ENCODE measurements at places on chromosomes 1 and 21.

- DNase-seq = no peak
These were observed 10.8 kb downstream of the MAGI3 start for GRCh38 chr1:113401067-113401466.

GRCh38 chr1:236063919-236064673 is 794 bp downstream of the NID1 start:
- DNase-seq = peak; percentile 68

- DNase-seq = peak; percentile 27
These were observed 185.4 kb downstream of the LYPLAL1 start for GRCh38 chr1:219359126-219359525.

DNA sequence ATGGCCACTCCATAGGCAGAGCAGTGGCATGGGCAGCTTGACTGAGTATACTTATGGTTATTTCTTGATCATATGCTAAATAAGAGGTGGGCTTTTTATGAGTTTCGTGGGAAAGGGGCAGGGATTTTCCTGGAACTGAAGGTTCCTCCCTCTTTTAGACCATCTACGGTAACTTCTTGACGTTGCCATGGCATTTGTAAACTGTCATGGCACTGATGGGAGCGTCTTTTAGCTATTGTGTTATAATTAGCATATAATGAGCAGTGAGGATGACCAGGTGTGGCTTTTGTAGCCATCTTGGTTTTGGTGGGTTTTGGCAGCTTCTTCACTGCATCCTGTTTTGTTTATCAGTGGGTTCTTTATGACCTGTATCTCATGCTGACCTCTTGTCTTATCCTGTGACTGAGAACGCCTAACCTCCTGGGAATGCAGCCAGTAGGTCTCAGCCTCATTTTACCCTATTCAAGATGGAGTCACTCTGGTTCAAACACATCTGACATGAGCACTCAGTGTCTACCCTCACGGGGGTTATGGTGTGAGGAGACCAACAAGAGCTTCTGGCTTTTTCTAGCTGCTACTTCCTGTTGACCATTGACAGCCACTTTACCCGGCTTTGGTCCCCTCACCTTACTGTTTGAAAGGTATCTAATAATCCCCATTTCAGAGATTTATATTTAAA is 71.7 kb downstream of the GALNT2 start:
- DNase-seq = no peak

DNA sequence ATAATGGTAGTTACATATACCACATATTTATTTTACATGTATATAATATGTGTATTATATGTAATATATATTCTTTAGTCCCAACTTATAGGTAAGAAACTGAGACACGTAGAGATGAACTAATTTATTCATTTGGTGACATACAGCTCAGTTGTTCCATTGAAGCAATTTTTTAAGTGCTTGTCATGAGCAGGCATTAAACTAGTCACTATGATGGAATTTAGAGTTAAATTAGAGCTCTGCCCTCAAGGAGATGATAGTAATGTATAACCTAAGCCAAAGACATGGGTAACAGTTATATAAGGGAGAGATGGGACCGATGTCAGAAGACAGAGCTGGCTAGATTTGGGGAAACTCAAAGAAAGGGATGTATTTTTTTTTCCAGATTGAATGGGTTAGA is 83.0 kb downstream of the ST6GALNAC5 start:
- DNase-seq = no peak

DNA sequence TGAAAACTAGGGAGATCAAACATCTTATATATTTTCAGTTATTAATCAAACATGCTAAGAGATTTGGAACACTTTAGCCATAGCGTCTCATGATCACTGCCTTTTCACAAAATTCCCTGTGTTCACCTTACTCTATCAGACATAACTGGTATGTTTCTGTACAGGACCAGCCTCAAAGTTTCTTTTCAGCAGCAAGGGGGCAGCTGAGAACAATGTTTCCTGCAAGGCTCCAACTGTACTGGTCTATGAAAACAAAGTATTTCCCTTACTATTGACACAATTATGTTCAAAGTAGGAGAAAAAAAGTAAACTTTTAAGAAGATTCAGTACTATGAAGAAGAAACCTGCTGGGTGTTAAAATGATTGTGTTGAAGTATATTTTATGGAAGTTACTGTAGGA is 98.5 kb downstream of the ATF6 start:
- peak; percentile 42 for DNase-seq

DNA sequence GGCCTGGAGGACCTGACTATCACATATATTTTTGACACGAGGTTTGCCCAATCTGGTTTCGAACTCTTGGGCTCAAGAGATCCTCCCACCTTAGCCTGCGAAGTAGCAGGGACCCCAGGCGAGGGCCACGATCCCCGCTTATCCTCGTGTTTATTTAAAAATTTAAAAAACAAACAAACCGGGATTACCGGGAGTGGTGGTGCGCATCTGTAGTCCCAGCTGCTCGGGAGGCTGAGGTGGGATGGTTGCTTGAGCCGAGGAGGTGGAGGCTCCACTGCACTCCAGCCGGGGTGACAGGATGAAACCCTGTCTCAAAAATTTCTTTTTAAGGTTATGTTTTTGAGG is 452 bp upstream of the EXOSC10 start:
- DNase-seq = no peak

- DNase-seq = peak; percentile 71
These were observed 27.9 kb downstream of the HIVEP3 start for GRCh38 chr1:41890825-41891198.

GRCh38 chr21:45957981-45958600 is 23.5 kb upstream of the COL6A1 start:
- DNase-seq = peak; percentile 90

DNA sequence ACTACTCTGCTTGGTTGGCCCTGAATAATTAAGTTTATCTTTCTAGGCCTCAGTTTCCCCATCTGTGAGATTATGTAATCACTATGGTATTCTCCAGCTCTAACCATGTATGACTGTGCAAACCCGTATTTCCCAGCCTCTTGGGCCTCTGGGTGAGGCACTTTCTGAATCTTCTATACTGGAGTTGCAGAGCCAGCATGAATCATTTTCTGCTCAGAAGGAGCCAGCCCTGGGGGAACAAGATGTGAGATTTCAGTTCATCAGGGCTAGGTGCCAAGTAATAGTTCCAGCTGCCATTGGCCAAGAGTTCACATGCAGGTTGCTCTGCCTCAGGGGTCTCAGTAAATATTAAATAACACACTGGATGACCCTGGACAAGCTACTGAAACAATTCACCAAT is 47.7 kb upstream of the USP24 start:
- DNase-seq = peak; percentile 55

GRCh38 chr1:59243550-59243949 is 53.3 kb upstream of the FGGY start:
- no peak for DNase-seq

GRCh38 chr1:219374636-219375035 is 201.0 kb downstream of the LYPLAL1 start:
- DNase-seq = peak; percentile 57

- no peak for DNase-seq
These were observed 102.4 kb downstream of the FAM78B start for GRCh38 chr1:166064313-166064926.

DNA sequence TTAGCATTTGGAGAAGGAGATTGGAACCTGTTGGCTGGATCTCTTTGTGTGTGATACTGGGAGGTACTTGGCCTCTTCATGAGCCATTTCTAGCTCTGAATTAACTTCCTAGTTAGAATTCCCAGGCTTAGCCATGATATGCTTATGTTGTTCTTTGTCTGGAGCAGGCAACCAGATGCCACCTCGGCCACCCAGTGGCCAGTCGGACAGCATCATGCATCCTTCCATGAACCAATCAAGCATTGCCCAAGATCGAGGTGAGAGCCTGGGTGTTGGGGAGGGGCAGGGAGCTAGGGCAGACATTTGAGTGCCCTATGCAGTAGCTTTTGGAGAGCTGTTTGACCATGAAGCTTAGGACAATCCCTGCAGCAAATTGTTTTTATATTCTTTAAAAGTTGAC is 26.5 kb upstream of the PIGV start:
- no peak for DNase-seq

DNA sequence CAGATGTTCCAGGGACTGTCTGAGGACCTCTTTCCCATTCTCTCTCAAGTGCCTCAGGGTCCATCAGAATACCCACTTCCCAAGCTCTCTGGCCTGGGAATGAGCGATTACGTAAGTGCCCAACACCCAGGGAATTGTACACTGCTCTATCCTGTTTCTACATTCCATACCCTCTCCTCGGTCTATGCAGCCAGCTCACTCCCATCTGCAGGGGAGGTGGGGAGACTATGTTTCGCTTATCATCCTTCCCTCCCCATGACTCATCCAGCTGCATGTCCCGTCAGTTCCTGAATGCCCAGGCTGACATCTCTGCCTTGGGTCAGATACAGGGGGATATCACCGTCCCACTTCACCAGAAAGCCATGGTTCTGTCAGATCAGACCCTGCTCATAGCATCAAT is 34.5 kb upstream of the CD1D start:
- DNase-seq = peak; percentile 30

DNA sequence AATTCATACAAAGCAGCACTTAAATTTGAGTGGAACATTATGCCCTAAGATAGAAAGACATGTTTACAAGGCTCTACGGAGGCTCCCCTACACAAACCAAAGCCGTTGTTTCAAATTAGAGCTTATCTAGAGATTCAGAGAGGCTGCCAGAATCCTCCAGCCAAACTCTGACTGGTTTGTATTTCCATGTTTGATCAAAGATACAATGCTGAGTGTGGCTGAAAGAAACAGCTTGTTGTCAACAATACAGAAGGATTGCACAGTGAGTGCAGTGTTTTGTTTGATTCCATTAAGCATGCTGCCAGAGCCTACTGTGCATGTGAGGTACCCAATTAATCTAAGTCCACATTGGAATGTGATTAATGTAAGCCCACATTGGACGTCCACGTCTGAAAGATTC is 402.7 kb downstream of the DISC1 start:
- DNase-seq = no peak

- DNase-seq = no peak
These were observed 9.8 kb upstream of the EGLN1 start for GRCh38 chr1:231431665-231432415.

DNA sequence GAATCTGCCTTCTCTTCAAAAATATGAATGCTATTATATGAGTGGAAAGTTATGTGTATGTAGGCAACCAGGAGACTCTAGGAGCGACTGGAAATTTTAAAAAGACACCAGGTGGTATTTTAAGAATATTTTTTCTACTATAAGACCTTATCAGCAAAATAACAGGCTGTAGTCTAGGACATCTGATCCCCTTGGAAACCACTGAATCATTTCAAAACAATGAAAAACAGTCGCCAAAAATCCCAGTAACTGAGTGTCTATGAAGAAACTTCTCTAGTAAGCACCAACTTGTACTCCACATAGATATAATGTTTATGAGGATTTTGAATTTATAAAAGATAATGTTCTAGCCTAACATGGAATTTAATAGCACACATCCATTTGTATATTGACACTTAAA is 358.5 kb downstream of the GPATCH2 start:
- DNase-seq = peak; percentile 76

GRCh38 chr1:206685769-206686477 is 1.2 kb downstream of the MAPKAPK2 start:
- DNase-seq = peak; percentile 81

DNA sequence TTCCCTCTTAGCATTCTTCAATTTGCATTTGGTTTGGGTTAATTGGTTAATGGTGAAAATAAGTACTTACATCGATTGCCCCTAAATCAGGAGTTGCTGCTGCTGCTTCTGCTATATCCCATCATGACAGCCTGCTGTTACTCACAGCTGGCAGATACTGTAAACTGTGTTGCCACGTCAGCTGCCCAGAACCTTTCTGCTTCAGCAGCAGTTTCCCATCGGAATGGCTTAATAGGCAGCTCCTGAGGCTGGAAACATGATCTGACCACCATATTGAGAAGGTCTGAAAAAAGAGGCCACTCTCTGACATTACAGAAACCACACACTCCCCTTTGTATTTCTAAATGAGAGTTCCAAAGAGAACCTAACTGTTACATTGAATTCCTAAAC is 14.3 kb upstream of the SEC16B start:
- DNase-seq = peak; percentile 97

DNA sequence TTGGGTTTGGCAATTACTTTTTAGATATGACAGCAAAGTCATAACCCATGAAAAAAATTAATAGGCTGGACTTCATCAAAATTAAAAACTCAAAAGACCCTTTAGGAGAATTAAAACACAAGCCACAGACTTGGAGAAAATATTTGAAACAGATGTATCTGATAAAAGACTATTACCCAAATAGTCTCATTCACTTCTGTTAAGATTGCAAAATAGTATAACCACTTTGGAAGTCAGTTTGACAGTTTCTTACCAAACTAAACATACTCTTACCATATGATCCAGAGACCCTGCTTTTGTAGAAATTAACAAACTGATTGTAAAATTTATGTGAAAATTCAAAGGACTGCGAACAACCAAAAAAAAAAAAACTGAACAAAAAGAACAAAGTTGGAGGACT is 32.5 kb upstream of the SLC44A3 start:
- no peak for DNase-seq

DNA sequence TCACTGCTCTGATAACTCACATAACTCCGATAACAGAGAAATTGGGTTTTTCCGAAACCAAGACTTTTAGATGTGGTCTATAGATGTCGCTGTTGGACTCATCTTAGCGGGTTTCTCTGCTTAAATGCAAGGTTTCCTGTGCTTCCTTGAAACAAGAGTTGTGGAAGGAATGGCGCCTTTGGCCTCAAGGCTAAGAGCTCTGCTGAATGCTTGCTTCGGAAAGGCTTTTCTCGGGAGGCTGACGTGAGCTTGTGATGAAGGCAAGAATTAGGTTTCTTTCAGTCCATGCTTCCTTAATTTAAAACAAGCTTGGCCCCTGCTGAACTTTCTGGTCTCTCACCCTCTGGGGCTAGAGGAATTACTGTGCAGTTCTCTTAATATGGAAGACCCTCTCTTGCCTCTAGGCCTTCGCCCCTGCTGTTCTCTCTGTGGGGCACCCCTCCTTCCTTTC is 113.5 kb downstream of the MAP3K21 start:
- DNase-seq = peak; percentile 68

- DNase-seq = no peak
These were observed 351.7 kb downstream of the PBX1 start for GRCh38 chr1:164910671-164911070.

GRCh38 chr1:54805466-54805865 is 4.3 kb upstream of the TTC22 start:
- no peak for DNase-seq

DNA sequence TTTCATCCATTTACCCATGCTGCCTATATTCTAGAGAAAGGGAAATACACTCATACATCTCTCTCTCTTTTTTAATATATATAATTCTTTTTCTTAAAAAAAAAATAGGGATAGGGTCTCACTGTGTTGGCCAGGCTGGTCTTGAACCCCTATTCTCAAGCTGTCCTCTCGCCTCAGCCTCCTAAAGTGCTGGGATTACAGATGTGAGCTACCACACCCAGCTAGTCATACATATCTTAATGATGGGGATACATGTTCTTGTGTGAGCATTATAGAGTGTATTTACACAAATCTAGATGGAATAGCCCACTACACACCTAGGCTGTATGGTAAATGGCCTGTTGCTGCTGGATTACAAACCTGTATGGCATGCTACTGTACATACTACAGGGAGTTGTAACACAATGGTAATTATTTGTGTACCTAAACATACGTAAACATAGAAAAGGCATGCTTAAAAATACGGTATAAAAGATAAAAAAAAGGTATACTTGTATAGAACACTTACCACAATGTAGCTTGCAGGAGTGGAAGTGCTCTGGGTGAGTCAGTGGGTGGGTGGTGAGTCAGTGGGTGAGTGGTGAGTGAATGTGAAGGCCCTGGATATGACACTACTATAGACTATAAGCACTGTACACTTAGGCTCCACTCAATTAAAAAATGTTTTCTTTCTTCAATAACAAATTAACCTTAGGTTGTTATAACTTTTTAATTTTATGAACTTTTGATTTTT is 72.9 kb downstream of the IVNS1ABP start:
- peak; percentile 91 for DNase-seq

GRCh38 chr1:177448036-177448615 is 277.4 kb downstream of the BRINP2 start:
- DNase-seq = no peak
